Activated CD8-positive, alpha-beta memory T cell treated with anti-CD3 and anti-CD28 coated beads, Interleukin-2, amount 50 U/mL, for 4 hours (primary cell): ENCODE measurements at places on chromosomes 16 and 17.

DNA sequence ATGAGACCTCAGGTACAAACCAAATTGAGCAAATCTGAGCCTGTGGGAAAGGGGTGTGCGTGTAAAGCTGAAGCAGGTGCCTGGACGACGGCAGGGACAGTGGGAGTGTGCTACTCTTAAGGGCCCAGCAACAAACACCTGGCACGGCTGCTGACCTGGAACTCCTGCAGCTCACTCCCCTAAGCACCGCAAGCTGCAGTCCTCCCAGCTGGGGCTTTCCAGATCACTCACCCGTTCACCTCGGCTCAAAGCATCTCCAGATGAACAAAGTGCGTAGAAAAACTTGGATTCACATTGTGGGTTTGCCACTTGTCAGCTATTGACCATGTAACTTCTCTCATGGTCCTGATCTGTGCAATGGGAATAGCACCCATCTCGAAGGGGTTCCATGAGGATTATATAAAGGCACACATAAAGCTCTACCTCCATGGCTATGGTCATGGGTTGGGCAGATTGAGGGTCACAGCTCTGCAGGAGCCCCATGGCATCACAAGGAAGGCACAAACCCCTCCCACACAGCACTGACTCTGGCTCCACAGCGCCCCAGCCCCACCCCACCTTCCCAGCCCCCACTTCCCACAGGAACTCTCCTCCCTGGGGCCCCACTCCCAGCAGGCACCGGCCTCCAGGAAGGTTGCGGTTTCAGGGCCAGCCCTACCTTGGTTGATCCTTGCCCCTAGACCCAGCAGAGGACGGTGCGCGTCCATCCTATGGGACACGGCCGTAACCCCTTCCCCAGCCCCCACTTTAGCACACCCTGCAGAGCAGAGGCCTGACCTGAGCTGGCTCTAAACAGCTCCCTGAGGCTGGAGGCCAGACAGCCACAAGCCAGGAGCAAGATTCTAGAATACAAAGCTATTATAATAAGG, 21.9 kb downstream of the ST3GAL2 start:
- DNase-seq, result no peak

DNA sequence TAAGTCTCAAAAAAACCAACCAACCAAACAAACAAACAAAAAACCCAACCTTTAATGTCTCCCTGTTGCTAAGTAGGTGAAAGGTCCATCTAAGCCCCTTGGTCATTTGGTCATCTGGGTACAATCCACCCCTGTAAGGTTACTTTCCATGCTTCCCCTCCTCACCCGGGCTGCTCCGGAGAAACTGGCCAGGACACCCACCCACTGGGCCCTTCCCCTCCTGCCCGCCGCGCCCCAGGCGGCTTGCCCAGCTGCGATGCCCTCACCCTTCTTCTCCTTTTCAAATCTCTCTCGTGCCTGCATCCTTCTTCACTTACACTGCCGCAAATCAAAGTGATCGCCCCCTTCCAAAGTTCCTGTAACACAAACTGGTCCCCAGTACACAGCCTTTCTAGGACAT, 2.0 kb downstream of the NTAN1 start:
- no peak for DNase-seq

GRCh38 chr16:86661706-86662105, 83.4 kb downstream of the FOXL1 start:
- DNase-seq, result no peak

GRCh38 chr16:85048921-85049562, 21.4 kb downstream of the KIAA0513 start:
- DNase-seq, result no peak

DNA sequence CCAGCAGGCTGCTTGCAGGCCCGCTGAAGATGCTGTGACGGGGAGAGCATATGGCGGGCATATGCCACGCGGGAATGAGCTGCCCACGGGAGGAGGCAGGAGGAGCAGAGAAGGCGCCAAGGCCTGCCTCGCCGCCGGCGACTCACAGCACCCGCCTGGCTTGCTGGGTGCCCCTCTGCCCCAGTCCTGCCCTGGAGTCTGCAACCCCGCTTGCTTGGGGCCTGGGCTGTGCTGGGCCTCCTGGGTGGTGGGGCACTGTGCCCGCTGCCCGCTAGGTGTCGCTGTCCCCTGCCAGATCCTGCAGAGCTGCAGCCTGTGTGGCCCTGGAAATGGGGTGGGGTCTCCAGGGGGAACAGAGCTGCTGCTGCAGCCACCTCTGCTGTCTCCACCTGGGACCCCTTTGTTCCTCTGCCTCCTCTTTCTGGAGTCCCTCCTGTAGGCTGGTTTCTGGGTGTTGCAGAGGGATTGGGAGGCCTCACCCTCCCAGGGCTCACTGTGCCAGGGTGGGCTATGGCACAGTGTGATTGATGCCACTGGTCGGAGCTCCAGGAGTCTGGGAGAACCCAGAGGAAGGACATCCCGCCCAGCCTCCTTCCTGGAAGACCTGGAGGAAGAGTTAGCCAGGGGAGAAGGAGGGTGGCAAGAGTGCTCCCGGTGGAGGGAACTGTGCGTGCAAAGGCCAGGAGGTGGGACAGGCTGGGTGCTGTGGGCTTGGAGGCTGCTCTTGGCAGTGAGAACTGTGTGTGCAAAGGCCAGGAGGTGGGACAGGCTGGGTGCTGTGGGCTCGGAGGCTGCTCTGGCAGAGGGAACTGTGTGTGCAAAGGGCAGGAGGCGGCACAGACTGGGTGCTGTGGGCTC, 141.0 kb upstream of the CIBAR2 start:
- peak; percentile 70 for DNase-seq
